ENCODE measurements at places on chromosomes 2 and 18. TPM values are rescaled to one million over a fixed set of nuclear protein-coding genes. Genes with fewer than 3 reads are reported as not detected.

Gene MFF
- 108 TPM for total RNA-seq

Gene IMP4
- 48.3 TPM for total RNA-seq

Gene FBXO15
- total RNA-seq, result 0.76 TPM

Gene PTH2R
- not detected for total RNA-seq

Gene GREB1
- 134 TPM for total RNA-seq

Gene MAP3K19
- total RNA-seq, result not detected

Gene MAPRE3
- 49.2 TPM for total RNA-seq

Gene IL1RL2
- not detected for total RNA-seq

Gene C2orf81
- 3.7 TPM for total RNA-seq

Gene SLC8A1
- 1.9 TPM for total RNA-seq

Gene TTN
- 0.34 TPM for total RNA-seq

Gene MOB4
- 46.4 TPM for total RNA-seq

Gene DHX57
- 38.6 TPM for total RNA-seq

Gene FSHR
- total RNA-seq, result not detected

Gene ELP2
- 96.2 TPM for total RNA-seq

Gene LINC00305
- total RNA-seq, result not detected

Gene STK36
- 101 TPM for total RNA-seq

Gene TNFRSF11A
- 1.2 TPM for total RNA-seq

Gene SIX3
- total RNA-seq, result 0.86 TPM

Gene CAPN14
- total RNA-seq, result 0.25 TPM

Gene KCNK3
- total RNA-seq, result 21.7 TPM

Gene PPP1CB
- total RNA-seq, result 144 TPM

Gene SERPINB3
- not detected for total RNA-seq

Gene GCG
- not detected for total RNA-seq

Gene TUBA3E
- not detected for total RNA-seq

Gene CHST9
- not detected for total RNA-seq

Gene RTP5
- not detected for total RNA-seq

Gene RND3
- 49.0 TPM for total RNA-seq

Gene SERPINB13
- not detected for total RNA-seq

Gene CABYR
- 14.0 TPM for total RNA-seq

Gene EFEMP1
- total RNA-seq, result 1.2 TPM

Gene GFPT1
- total RNA-seq, result 39.3 TPM

Gene DSG1
- not detected for total RNA-seq

Gene SCN1A
- total RNA-seq, result 1.8 TPM

Gene COBLL1
- total RNA-seq, result 0.91 TPM

Gene OTOS
- not detected for total RNA-seq

Gene RBFA
- total RNA-seq, result 94.6 TPM

Gene IL36RN
- not detected for total RNA-seq

Gene B4GALT6
- total RNA-seq, result 16.5 TPM

Gene TSHZ1
- total RNA-seq, result 5.3 TPM

Gene FOXI3
- 0.34 TPM for total RNA-seq

Gene RGPD8
- 29.3 TPM for total RNA-seq

Gene REEP1
- 167 TPM for total RNA-seq

Gene FOXD4L1
- 0.44 TPM for total RNA-seq

Gene UPP2
- total RNA-seq, result not detected

Gene GYPC
- 2.0 TPM for total RNA-seq

Gene IL1R2
- not detected for total RNA-seq

Gene REG1A
- total RNA-seq, result 1.1 TPM

Gene ITGA6
- total RNA-seq, result 0.81 TPM

Gene PSTPIP2
- total RNA-seq, result 0.20 TPM

Gene CD28
- total RNA-seq, result not detected

Gene RFX8
- total RNA-seq, result 1.0 TPM

Gene QPCT
- 7.4 TPM for total RNA-seq

Gene CD8B2
- not detected for total RNA-seq

Gene UGT1A7
- total RNA-seq, result not detected

Gene ALK
- total RNA-seq, result 9.6 TPM

Measured in glutamatergic neuron (in vitro differentiated cells).